Brain microvascular endothelial cell (primary cell): ENCODE measurements at places on chromosomes 5 and 9.

- DNase-seq, result no peak
These were observed 15.2 kb upstream of the PHYKPL start for GRCh38 chr5:178247481-178248456.

GRCh38 chr9:36116593-36116992 is 19.9 kb upstream of the GLIPR2 start:
- DNase-seq, result no peak

DNA sequence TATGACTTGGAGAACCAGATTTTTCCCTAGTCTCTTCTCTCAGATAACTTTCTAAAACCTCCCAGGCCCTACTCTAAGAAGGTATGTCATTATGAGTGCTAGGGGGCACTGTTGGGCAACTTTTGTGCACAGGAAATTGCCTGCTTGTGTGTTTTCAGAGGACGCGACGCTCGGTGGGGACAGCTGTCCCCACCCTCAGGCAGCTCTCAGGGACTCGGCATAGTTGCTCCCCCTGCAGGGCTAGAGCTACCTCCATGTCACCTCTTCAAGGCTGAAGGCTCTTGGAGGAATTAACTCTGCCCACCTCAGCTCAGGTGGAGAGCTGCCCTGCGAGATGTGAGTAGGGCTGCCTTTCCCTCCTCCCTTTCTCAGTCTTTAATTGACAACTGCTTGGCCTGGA is 10.2 kb upstream of the TIFAB start:
- peak; percentile 21 for DNase-seq

DNA sequence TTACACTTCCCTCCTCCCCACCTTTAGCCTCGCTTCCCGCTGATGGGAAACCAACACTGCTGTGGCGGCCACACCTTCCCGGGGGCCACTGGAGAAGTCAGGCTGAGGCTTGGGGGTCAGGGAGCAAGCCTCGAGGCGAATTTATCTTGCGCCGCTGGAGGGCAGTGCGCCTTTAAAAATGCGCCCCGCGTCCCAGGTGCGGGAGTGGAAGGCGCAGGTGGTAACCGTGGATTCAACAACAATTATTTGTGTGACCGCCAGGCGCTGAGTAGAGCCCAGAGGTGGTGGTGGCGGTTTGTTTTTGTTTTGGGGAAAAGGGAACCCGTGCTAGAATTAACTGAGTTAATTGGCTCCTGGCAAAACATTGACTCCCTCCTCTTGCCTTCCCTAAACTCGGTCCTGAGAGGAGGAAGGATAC is 1.1 kb downstream of the CFAP77 start:
- DNase-seq, result peak; percentile 9

DNA sequence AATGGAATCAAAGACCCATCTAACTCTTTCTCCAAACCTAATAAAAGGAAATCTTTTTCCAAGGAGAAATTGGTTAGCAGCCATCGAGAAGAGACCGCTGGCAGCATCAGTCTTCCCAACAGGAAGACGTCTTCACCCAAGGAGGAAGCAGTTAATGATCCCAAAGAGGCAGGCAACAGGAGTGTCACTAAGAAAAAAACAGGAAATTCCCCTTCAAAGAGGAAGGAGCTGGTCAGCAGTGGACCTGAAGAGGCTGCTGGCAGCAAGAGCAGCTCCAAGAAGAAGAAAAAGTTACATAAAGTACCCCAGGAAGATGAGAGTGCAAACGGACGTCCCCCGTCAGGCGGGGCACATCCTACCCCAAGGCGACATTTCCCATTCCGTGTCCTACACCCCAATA is 143.7 kb downstream of the ELAVL2 start:
- no peak for DNase-seq

DNA sequence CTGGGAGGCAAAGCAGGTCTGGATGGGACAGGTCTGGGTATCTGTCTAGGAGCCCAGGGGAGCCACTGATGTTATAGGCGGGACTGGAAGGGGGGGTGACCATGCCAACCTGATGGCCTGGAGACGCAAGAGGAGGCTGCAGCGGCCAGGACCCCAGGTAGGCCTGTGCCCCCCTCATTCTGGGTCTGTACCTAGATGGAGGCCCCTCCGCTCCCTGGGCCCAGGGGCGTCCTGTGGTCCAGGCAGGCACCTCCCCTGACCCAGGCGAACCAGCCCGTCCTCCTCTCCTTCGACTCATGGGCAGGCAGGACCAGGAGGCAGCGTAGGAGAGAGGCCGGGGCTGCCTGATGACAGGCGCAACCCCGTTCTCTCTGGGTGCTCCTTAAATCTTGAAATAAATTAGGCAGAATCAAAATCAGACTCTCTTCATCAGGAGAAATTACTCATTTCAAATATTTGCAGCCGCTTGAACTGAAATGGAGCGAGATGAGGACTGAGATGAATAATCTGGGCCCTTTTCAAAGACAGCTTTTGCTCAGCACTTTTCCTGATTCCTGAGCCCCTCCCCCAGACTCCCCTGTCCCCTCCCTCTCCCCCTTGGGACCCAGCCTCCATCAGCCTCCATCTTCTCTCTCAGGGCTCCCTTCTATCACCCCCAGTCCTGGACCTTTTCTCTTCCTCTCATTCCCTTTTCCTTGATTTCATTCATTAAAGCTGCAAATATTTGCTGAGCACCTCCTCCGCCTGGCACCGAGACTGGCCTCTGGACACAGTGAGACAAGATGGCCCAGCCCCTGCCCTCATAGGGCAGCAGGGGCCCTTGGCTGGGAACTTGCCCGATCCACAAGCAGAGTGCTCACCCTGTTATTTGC is 46.8 kb upstream of the IER5L start:
- DNase-seq, result no peak

DNA sequence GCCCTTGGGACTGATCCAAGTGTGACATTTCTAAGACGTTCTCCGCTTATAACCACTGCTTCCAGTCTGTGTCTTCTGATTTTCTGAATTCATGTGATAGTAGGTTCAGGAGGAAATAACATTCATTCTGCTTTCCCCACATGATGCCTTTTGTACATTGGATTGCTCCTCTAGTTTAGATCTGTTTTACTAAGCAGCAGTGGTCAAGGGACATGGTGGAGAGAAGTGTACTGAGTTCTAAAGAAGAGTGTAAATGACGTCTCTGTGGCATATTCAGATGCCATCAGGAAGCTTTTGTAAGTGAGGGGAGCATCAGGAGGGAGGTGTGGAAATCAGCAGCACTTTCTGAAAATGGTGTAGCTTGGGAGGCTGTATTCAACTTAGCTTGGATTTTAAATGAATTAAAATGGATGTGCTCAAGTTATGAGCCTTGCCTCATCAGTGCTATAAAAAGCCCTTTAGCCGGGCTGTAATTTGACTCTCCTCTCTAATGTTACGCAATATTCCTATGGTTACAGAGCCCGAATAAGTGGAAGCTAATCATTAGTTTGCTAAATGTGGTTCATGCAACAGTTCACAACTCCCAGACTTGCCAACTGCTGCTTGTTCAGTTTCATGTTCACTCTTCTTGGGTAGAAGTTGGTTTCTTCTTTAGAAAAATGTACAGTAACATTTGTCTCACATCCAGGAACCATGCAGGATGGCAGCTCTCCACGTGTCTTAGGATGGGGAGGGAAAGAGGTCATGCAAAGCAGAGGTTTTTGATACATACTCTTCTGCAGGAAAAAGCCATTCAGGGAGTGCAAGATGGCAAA is 281.3 kb downstream of the ARHGAP26 start:
- DNase-seq, result peak; percentile 73
